Cerebellar cortex (tissue), 1 donor: ENCODE measurements at places on chromosomes 2 and 18.
A peak's percentile ranks its signal among the peaks of the same experiment; 100 is the strongest.

GRCh38 chr2:10574911-10575310 lies 114.9 kb downstream of the NOL10 start:
- no peak for DNase-seq

DNA sequence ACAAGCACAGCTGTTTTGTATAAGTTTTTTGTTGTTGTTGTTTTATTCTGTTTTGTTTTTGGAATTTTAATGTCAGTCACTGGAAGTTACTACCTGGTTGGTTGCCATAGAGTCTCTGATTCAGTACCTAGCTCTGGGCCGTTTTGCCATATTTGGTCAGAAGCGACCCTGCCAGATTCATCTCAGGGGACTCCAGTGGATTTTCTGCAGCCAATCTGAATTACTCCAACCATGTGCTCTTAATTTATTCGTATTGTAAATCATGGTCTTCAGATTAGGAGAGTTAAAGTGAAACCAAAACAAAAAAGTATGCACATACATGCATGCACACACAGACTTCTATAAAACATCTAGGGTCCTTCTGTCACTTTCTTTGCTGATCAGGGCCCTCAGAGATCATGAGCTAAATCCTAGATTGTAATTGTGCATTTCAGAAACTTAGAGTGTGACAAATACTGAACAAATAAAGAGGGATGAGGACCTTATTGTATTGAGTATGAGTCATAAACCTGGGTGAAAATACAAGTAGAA lies 317.4 kb upstream of the UBE2E3 start:
- no peak for DNase-seq

- peak; percentile 66 for DNase-seq
These were observed 577 bp downstream of the EHBP1 start for GRCh38 chr2:62705859-62706720.

GRCh38 chr2:64595397-64596176 lies 58.1 kb downstream of the SERTAD2 start:
- DNase-seq: peak; percentile 47

- DNase-seq: no peak
These were observed 23.5 kb upstream of the KLF11 start for GRCh38 chr2:10019602-10020400.

GRCh38 chr2:36753706-36754221 lies 57.3 kb downstream of the VIT start:
- no peak for DNase-seq

GRCh38 chr18:52377094-52377493 lies 37.1 kb downstream of the DCC start:
- no peak for DNase-seq

- peak; percentile 93 for DNase-seq
These were observed 99.5 kb downstream of the MAPK4 start for GRCh38 chr18:50659091-50660003.

DNA sequence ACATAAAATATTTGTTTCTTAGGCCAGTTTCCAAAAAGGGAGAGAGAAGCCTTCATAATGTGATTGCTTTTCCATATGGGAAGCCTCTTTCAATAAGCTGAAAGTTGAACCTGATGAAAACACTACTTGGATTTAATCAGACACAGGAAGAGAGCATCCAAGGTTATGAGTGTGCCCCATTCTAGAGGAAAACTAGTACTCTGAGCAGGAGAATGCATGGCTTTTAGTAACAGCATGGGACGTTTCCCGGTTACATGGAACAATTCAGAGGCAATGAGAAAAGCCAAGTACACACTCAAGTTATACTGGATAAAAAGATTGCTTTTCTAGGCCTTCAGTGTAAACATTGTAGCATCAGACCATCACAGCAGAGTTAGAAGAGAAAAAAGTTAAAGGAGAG lies 315.8 kb downstream of the ZNF516 start:
- DNase-seq: no peak

DNA sequence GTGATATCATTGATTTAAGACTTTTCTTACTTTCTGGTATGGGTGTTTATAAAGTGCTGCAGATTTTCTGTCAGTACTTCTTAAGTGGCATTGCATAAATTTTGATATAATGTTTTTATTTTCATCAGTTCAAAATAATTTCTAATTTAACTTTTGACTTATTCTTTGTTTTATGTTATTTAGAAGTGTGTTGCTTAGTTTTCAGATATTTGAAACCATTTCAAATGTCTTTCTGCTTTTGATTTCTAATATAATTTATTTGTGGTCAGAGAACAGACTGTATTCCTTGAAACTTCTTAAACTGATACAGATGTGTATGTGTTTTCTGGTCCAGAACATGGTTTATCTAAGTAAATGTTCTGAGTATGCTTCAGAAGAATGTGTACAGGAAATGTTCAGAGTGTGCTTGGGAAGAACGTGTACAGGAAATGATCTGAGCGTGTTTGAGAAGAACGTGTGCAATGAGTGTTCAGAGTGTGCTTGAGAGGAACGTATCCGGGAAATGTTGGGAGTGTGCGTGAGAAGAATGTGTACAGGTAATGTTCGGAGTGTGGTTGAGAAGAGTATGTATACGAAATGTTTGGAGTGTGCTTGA lies 265.7 kb upstream of the HS6ST1 start:
- no peak for DNase-seq

DNA sequence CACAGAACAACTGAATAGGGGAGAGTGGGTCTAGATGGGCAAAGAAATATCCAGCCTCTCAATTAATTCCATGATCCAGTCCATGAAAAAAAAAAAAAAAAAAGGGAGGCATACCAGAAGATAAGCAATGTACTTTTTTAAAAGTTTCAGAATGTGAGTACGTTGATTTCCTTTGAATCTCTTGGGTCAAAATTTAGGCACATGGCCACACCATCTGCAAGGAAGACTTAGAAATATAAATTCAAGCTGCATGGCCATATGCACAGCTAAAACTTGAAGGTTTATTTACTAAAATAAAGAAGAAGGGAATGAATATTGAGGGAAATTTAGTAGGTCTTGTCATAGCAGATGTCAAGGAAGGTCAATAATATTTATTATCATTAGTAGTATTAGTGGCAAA lies 286.5 kb upstream of the CDH7 start:
- DNase-seq: no peak

- no peak for DNase-seq
These were observed 44.2 kb downstream of the GLI2 start for GRCh38 chr2:120779781-120780283.

GRCh38 chr2:30266051-30266621 lies 34.8 kb downstream of the LBH start:
- DNase-seq: no peak

- no peak for DNase-seq
These were observed 8.9 kb downstream of the PAPOLG start for GRCh38 chr2:60764736-60765534.

DNA sequence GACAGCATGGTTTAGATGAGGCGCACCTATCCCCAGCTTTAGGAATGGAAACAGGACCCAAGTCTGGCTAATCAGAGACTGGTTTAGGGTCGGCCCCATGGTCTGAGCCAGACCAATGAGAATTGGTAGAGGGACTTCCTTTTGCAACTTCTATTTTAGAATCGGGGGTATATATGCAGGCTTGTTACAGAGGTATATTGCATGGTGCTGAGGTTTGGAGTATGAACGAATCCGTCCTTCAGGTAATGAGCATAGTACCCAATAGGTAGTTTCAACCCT lies 1.5 kb upstream of the BOLA3 start:
- peak; percentile 32 for DNase-seq

GRCh38 chr2:192978395-192978794 lies 783.7 kb upstream of the TMEFF2 start:
- DNase-seq: no peak

DNA sequence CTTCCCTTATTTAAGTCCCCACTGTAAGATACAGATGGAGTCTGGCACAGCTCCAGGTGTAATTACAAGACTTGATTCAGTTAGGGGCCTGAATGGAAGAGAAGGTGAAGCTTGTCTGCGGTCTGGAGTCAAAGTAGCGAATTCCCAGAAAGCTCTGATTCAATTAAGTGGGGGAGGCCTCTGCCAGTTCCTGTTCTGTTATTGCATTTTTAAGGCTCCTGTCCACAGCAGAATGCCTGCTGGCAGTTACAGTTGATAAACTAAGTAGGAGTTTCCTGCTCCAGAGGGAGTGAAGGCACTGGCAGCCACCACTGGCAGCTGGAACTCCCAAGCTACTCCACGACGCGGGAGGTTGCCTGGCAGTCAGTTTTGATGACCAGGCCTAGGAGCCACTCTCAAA lies 181.1 kb downstream of the SOCS6 start:
- DNase-seq: peak; percentile 96

DNA sequence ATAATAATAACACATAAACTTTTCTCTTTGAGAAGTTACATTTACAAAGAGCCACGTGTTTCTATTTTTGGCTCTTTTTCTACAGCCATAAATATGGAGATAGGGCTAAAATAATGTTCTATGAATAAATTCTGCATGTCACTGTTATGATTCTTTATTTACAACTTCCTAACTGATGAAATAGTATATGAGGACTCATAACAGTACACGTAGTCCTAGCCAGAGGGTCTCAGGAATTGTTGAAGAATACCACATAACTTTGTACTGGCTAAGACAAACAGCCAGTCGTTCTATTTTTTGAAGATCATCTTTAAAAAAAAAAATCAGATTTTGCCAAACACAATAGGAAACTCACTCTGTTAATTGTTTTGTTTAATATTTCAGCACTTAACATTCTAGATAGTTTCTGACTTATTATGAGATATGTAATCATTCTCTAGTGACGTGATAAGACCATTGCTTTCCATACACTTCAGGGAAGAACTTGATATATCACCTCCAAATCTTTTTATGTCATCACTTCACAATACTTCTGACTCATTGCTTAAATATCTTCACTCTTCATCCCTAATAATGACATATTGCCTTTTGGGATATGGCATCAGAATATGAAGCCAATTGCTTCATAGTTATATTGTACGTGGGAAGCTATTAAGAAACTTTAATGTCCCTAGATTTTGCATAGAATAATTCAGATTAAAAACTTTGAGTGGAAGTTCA lies 256.1 kb downstream of the XIRP2 start:
- no peak for DNase-seq

GRCh38 chr18:7632152-7633098 lies 65.3 kb downstream of the PTPRM start:
- no peak for DNase-seq

DNA sequence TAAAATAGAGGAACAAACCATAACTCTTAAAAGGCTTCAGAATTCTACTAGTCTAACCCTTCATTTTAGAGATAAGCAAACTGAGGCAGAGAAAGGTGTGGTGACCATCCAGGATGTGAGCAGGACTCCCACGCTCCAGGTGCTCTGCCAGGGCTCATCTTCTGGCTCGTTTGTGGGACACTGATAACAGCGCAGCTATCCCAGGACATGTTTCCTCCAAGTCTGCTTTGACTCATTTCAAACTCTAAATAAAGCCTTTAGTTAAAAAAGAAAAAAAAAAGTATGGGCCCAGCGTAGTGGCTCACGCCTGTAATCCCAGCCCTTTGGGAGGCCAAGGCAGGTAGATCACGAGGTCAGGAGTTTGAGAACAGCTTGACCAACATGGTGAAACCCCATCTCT lies 28.4 kb downstream of the CNRIP1 start:
- no peak for DNase-seq

- DNase-seq: peak; percentile 35
These were observed 252.2 kb downstream of the KLHL29 start for GRCh38 chr2:23637011-23637778.

DNA sequence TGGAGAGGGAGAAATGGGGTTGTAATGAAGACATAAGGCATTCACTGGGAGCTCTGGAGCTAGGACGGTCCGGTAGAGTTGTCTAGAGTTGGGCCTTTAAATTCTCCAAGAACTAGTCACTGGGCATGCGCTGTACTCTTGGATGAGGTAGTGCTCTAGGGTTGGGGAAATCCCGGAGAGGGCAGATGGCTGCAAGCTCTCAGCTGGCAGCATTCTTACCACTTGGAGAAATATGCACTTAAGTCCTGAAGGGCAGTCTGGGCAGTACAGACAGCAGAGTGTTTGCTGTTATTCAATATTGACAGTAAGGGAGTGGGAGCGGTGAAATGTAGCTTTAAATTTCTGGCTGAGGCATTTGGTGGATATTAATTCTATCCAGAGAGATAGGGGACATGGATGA lies 214.6 kb downstream of the RDH14 start:
- DNase-seq: peak; percentile 9
